ENCODE measurements at places on chromosomes 3 and 15.

DNA sequence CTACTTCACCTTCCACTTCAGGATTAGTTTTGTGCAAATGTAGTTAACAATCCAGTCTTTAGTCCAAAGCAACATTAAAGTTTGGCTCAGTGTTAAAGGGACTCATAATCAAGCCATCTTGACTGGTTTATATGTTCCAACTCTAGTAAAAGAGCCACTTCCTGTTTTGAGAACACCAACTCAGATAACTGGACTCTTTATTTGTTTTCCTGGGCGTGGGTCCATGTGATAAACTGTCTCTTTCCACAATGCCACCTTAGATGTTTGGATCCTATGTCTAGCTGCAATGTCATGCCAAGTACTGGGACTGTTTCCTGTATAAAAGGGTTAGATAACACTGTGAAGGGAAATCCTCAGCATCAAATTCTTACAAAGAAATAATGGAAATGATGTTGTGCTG, 545.0 kb downstream of the PYDC2 start:
- DNase-seq: no peak

GRCh38 chr15:48442011-48442410, 110.8 kb downstream of the DUT start:
- no peak for DNase-seq

DNA sequence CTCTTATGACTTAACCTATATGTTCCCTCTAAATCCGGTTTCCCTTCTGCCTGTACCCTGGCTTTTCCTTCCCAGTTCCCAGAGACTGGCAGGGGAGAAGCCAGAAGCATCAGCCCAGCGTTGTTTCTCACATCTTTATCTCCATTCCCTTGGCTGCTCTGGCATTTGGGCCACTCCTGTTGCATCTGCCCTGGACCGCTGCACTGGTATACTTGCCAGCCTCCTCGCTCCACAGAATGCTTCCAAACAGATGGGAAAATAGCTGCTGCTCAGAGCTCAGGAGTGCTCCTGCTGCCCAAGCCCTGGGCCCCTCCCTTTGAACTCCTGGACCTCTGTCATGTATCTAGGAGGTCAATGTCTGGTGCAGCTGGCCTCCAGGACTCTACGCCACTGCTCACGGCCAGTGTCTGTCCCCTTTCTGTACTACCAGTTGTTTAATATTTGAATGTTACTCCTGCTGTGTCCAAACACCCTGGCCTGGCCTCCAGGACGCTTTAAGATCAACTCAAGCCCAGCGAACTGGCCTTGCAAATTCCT, 6.8 kb downstream of the SPINT1 start:
- no peak for DNase-seq

- DNase-seq: no peak
Measured at GRCh38 chr3:35857004-35857403, 217.7 kb downstream of the ARPP21 start.

DNA sequence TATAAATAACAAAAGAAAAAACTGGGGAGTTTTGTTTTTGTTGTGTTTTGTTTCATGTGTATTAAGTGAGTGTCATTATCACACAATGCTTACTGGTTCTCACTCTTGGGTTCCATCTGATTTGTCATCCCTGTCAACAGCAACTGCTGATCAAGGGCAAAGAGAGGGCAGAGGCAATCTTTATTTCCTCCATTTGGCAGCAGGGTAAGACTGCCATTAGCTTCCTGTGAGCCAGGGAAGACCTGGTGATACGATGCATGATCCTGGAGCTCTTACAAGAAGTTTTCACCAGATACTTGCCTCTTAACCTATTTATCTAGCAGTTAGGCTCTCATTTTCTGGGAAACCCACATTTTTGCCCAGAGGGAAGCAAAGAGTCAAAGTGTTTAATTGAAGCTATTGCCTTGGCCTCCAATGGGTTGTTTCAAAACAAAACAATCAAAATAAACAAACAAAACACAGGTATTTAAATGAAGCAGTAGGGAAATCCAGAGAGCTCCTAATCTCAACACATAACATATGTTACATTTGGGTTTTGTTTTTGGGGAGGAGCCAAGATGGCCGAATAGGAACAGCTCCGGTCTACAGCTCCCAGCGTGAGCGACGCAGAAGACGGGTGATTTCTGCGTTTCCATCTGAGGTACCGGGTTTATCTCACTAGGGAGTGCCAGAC, 529.8 kb downstream of the MAGI1 start:
- no peak for DNase-seq

GRCh38 chr3:59808446-59808845, 758.6 kb upstream of the CFAP20DC start:
- no peak for DNase-seq
